ENCODE measurements at places on chromosomes 12 and 14. TPM values are rescaled to one million over a fixed set of nuclear protein-coding genes. Genes with fewer than 3 reads are reported as not detected.
A peak's percentile ranks its signal among the peaks of the same experiment; 100 is the strongest.

- H3K36me3 ChIP-seq = no peaks in the 10 kb centered on the region
- H3K27ac ChIP-seq = no peak overlapping the region
- H3K4me1 ChIP-seq = no peaks in the 10 kb centered on the region
These were observed 14.0 kb upstream of the RACGAP1 start for GRCh38 chr12:50039151-50039835.

DNA sequence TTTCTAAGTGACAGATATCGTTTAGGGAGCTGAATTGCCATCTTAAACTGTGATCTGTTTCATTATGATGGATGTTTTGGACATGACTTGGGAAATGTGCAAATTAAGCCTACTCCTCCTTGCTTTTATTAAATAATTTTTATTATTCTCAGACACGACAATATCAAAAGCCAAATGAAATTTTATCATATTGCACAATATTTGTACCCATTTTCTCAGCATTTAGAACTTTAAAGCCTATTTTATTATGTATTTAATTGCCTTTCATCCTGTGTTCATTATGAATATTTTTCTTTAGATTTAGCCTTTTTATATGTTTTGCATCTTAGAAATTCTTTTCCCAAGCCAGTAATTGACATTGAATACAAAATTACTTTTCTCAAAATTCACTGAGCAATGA lies 102.9 kb downstream of the PPHLN1 start:
- H3K27me3 ChIP-seq = no peaks in the 10 kb centered on the region
- H3K4me1 ChIP-seq = no peaks in the 10 kb centered on the region
- H3K27ac ChIP-seq = no peak overlapping the region
- no peaks in the 10 kb centered on the region for H3K36me3 ChIP-seq
- no peak overlapping the region for H3K4me3 ChIP-seq

DNA sequence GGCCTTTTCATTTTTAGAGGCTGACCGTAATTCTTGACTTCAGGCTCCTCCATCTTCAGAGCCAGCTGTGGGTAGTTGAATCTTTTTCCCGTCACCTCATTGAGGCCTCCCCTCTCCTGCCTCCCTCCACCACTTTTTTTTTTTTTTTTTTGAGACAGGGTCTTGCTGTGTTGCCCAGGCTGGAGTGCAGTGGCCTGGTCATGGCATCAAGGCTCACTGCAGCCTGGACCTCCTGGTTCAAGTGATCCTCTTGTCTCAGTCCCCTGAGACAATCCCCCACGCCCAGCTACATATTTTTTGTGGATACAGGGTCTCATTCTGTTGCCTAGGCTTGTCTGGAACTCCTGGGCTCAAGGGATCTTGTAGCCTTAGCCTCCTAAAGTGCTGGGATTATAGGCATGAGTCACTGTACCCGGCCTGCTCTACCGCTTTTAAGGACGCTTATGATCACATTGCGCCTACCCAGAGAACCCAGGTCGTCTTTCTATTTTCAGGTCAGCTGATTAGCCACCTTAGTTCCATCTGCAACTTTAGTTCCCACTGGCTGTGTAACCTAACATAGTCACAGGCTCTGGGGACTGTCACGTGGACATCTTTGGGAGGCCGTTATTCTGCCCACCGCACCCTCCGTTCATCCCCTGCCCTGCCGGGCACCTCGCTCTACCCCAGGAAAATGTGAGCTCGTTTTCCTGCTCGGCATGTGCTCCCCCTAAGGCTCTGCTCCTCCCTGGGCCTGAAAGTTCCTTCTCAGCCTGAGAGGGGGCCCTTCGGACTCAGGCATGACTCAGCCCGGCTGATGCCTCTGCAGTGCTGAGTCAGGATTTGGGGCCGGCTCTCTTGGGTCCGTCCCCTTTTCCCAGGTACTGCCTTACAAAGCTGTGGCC lies 13.4 kb downstream of the TNFAIP2 start:
- no peak overlapping the region for H3K4me3 ChIP-seq
- no peaks in the 10 kb centered on the region for H3K36me3 ChIP-seq
- peaks cover 6% of the 10 kb centered on the region for H3K4me1 ChIP-seq
- no peak for DNase-seq
- no peak overlapping the region for H3K27ac ChIP-seq

- peak overlapping the region; percentile 17 for H3K27ac ChIP-seq
- no peaks in the 10 kb centered on the region for H3K36me3 ChIP-seq
These were observed 12.0 kb downstream of the ADSS1 start for GRCh38 chr14:104735830-104736642.

MYF5 gene
- total RNA-seq = not detected
